ENCODE measurements at places on chromosomes 6 and 20.

DNA sequence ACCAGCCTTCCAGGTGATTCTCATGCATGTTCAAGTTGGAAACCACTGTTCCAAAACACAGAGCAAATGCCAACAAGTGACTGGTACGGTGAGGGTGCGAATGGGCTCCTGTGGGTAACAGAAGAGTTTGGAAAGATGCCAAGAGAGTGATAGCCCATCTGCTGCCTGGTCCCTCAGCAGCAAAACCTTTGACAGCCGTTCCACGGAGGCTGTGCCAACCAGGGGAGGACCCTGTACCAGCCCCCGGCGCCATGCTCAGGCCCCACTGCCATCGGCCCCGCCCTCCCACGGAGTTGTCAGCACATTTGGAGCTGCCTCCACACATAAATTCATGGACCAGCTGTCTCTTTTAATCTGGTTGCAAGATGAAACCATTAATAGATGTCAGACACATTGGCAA is 4.4 kb upstream of the PTPRT start:
- DNase-seq, result no peak

- DNase-seq, result no peak
These were observed 98.1 kb upstream of the KCNK16 start for GRCh38 chr6:39420300-39421265.

GRCh38 chr6:49912196-49912595 is 45.9 kb upstream of the CRISP1 start:
- no peak for DNase-seq

DNA sequence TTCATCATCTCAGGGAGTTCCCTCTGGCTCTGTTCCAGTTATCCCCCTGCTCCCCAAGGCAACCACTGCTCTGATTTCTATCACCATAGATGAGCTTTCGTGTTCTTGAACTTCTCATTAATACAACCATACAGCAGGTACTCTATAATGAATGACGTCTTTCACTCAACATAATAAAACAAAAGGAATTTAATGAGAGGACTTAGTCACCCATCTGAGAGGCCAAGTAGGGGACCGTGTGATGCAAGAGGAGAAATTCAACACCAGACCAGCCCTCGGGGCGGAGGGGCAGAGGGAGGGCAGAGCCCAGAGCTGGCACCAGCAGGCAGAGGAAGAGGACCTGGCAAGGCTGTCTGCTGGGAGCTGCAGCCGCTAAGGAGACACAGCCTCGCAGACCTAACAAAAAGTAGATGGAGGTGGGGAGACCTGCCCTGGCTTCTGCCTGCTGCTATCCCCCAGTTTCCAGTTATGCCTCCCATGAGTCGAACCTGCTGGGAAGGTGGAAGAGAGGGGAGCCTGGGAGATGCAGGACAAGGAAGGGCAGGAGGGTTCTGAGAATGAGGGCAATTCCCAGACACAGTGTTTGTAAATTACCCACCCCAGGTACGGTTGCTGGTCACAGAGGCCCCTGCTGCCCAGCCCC is 13.8 kb downstream of the CCN5 start:
- DNase-seq, result peak; percentile 94

DNA sequence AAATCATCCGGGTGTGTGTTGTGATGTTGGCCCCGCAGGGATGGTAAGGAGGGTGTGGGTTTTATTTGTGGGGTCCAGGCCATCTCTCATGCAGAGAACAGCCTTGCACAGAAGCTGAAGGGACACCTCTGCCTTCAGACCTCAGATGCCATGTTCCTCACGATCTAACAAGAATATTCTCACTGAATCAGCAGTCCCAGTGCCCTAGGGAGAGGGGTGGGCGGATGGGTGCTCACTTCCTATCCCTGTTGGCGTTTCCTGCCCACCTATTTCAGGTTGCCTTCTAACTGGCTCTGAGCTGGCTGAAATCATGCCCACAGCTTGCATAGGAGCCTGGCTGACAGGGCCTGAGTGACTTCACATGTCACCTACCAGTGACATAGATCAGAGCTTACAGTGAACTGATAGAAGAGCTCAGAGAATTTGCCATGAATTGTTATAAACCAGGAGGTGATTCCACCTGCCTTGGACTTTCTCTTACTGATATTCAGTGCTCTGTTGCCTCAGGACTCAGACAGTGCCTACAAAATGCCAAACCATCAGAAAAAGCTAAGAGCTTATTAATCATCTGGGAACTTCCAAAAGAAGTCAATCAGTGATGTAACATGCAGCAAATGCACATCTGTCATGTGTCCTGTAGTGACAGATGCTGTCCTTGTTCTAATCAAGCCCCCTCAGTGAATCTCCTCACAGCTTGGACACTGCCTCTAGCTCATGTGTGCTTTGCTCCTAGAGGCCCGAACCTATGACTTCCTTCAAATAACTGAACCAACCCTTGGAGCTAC is 285.8 kb upstream of the PRND start:
- DNase-seq, result no peak

GRCh38 chr6:15581751-15582150 is 81.1 kb downstream of the DTNBP1 start:
- no peak for DNase-seq

GRCh38 chr20:41989935-41990635 is 371.9 kb upstream of the CHD6 start:
- DNase-seq, result no peak

- no peak for DNase-seq
These were observed 5.2 kb upstream of the CNR1 start for GRCh38 chr6:88171312-88171711.

DNA sequence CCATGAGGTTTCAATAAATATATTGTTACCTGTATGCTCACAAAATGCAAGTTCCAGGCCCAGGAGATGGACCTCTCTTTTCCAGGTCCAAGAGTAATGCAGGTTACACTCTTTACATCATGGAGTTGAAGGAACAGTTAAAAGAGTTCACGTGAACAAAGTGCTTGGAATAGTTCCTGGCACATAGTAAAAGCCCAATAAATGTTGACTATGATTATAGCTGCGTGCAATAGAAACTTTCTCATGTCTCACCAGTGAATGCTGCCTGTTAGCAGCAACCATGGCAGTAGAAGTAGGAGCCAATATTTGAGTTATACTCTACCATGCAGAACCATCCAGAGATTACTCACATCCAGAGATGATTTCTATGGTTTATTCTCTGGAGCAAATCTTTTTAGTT is 707.5 kb downstream of the DHX35 start:
- DNase-seq, result no peak

DNA sequence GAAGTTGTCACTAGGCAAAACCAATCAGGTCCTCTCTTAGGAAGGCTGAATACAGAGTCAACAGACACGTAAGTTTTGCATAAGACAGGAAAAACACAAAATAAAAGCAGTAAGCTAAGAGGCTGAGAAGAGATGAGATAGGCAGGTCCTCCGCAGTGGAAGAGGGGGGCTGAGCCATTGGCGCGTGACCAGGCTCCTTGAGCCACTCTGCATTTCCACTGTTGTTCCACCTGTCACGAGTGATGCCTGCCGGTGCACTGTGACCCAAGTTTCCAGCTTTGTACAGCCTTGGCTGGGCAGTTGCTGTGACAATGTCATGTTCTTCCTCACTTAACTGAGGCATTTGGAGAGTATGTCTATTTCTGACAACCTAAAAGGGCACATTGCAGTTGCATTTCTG is 58.6 kb downstream of the NUDT3 start:
- DNase-seq, result no peak

DNA sequence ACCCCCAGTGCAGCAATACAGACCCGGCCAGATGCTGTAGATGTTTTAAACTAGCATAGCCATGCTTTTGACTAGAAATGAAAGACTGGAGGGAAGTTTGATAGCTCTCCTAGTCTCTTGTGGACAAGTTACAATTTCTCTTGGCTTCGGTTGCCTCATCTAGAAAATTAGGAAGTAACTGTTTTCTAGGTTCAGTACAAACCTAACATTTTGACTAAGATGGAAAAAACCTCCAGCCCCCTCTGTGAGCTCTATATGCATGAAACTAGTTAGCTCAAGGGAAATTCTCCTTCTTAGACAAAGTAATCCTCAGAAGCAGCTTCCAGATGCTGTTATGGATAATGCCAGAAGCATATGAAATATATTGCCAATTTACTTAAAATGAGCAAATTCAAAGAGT is 86.6 kb downstream of the RNF144B start:
- DNase-seq, result no peak

DNA sequence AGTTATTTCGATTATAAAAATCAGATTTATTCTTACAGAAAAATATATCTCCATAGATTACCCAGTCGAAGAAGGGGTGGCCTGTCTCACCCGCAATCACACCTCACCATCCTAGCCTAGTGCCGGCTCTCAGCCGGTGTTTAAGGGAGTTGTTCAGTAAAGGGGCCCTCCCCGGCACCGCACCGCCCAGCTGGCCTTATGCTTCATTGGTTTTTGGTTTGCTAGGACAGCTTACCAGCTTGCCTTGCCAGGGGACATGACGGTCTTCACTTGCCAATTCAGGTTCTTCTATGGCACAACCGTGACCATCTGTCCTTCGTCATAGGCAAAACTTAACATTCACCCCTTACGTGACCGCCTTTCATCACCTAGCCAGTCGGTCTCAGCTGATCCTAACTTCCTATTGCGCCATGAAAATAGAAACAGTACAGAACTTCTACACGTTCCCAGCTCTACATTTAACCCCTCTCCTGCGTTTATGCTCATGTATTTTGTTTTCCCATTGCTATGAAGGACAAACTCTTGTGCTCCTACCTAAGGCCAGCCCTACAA is 44.7 kb upstream of the SLC22A16 start:
- DNase-seq, result no peak

DNA sequence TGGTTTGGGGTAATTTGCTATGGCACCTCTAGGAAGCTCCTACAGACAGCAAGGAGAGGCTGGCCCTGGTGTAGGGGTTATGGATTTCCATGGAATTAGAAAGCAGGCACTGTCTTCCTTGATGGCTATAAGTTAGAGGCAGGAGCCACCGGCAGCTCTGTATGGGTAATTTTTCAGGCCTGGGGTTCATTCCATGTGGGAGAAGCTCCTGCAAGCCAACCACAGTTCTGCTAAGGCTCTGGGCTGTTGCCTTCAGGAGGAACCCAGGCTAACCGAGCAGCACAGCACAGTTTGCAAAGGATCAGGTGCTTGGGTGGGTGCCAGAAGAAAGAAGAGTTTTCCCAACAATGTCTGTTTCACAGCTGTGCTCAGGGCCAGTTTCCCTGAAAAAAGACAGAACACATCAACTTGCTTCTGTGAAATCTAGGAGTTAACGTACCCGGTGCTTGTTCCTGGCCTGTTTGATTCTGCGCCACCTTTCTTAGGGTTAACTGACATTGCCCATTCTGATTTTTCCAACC is 162.8 kb upstream of the MYLIP start:
- DNase-seq, result no peak

DNA sequence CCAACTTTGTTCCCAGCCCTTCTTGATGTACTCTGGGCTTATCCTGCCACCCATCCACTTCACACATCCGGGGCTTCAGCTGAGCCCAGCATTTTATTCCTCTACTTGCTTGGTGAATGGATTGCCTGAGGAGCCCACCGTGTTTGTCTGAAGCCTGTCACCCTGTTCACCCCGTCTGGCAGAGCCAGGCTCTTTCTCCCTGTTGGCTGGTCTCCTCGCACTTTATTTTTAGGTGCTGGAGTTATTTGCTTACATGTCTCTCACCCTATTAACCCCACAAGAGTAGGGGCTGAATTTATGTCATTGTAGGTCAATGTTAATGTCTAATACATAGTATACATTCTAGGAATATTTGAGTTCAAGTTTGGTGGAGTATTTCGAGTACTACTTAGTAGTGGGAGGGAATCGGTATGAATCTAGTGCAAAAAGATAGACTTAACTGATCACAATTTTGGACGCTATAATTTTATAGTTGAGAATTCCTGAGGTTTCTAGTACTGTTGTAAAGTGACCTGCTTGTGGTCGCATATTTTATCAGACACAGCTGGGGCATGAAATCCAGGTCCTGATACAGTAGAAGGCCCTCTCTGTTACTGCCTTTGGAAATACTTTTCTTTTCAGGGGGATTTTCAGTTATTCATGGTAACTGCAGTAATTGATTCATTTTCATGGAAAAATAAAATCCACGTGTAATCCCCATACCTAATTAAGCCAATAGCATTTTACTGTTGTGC is 10.8 kb downstream of the JARID2 start:
- DNase-seq, result no peak

DNA sequence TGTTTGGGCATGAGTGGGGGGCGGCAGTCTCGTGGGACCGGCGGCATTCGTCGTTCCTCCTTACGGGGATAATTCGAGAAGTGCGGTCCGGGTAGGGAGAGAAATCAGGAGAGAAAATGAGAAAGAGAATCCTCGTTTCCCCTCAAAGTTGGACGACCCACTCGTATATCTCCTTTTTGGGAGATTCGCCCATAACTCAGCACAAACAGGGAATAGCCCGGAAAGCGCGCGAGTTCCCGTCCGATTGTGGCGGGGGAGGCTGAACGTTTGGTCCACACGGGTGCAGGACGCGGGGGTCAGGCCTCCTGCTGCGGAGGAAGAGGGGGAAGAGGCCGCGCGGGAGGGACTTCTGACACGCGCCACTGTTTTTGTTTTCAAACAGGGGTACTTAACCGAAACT is 42.4 kb downstream of the POPDC3 start:
- no peak for DNase-seq

DNA sequence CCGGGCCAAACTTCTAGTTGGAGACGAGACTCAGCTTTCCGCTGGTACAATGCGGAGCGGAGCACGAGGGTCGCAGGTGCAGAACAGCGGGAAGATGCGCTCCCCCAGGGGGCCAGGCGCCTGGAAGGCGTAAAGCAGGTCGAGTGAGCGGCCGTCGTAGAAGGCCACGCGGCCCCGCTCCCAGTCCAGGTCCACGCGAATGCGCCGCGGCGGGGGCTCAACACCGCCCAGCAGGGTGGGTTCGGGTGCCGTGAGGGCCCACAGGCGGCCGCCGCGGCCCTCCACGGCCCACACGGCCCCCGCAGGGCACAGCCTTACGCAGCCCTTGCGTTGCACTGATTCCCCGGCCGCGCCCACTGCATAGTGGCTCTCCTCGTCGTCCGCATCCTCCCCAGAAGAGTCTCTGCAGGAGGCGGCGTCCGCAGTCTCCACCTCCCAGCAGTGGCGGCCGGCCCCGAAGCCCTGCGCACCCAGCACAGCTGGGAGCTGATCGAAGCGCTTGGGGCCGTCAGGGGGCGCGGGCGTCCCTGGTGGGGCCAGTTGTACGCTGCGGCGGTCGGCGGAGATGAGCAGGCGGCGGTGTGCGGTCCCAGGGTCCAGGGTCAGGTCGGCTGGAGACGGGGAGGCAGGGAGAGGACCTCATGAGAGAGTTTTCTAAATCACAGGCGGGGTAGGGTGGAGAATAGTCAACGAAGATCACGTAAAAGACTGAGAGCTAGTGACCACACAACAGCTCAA is 4.3 kb downstream of the PPP1R11 start:
- no peak for DNase-seq

Measured in coronary artery (tissue), 2 donors.